ENCODE measurements at places on chromosomes 7 and 10.

GRCh38 chr7:156752367-156753228 is 112.0 kb downstream of the RNF32 start:
- no peak for DNase-seq

GRCh38 chr7:14673202-14673601 is 229.3 kb downstream of the DGKB start:
- DNase-seq = no peak

GRCh38 chr10:44974082-44974627 is 4.5 kb downstream of the DEPP1 start:
- no peak for DNase-seq

DNA sequence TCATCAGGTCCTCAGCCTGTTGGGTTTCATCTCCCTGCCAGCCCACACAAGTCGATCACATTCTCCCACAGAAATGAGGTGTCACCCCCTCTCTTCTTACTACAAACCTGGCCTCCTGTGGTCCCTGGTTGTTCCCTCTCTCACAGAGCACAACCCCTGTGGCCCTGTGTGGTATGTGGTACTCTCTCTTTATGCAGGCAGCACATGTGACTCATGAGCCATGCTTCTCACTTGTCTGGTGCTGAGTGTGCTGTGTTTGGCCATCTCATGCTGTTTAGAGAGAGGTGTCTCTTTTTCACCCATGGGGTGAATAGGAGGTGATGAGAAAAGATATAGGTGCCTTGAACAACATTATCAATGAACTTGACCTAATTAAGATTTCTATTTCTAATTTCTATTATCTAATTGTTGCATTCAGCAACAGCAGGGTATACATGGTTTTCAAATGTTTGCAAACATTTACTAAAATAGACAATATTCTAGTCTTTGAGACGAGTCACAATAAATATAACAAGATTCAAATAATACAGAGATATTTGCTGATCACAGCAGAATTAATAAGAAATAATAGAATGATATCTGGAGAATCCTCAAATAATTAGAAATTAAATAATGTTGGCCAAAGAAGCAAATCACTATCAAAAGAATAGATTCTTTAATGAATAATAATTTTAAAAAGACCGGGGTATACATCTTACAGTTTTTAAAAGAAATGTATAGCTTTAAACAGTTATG is 633.8 kb upstream of the IGFBP3 start:
- no peak for DNase-seq

DNA sequence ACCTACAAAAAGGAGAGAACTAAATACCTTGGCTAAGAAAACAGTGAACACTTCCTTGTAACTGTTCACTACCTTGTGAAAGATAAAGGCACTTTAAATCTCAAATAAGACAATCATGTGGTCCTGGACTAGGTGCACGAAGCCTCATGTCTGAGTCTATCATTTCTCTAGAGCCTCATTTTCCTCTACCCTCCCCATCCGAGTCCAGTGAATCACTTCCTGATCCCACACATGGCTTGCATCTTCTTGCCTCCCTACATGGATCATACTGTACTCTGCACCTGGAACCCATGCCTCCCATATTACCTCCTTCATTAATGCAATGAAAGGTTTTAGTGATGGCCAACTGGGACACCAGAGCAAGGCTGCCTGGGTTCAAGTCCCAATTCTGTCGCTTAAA is 34.5 kb downstream of the SNX10 start:
- DNase-seq = no peak
